Right cardiac atrium (tissue), 5 donors: ENCODE measurements at places on chromosomes 12 and 14.
A peak's percentile ranks its signal among the peaks of the same experiment; 100 is the strongest.

- peak; percentile 36 for DNase-seq
These were observed 6.0 kb downstream of the GALNT9 start for GRCh38 chr12:132323171-132324010.

- no peak for DNase-seq
These were observed 436.5 kb downstream of the NPAS3 start for GRCh38 chr14:33375196-33375595.

GRCh38 chr12:67795236-67795635, 146.7 kb downstream of the DYRK2 start:
- no peak for DNase-seq

GRCh38 chr12:111757361-111758119, 9.2 kb upstream of the ALDH2 start:
- peak; percentile 90 for DNase-seq

DNA sequence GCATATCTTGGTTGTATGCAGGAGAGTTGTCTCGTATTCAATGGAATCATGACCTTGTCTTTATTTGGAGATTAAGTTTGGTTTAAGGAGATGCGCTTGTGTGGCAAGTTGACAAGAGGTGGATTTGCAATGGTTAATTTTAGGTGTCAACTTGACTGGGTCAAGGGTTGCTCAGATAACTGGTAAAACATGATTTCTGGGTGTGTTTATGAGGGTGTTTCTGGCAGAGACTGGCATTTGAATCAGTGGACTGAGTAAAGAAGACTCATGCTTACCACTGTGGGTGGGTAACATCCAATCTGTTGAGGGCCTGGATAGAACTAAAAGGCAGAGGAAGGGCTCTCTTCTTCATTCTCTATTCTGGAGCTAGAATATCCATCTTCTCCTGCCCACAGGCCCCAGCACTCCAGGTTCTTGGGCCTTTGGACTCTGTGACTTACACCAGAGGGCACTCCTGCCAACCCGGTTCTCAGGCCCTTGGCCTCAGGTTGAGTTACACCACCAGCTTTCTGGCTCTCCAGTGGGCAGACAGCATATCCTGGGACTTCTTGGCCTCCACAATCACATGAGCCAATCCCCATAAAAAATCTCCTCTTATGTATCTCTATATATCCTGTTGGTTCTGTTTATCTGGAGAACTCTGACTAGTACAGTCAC, 141.5 kb upstream of the ARID2 start:
- DNase-seq: no peak

DNA sequence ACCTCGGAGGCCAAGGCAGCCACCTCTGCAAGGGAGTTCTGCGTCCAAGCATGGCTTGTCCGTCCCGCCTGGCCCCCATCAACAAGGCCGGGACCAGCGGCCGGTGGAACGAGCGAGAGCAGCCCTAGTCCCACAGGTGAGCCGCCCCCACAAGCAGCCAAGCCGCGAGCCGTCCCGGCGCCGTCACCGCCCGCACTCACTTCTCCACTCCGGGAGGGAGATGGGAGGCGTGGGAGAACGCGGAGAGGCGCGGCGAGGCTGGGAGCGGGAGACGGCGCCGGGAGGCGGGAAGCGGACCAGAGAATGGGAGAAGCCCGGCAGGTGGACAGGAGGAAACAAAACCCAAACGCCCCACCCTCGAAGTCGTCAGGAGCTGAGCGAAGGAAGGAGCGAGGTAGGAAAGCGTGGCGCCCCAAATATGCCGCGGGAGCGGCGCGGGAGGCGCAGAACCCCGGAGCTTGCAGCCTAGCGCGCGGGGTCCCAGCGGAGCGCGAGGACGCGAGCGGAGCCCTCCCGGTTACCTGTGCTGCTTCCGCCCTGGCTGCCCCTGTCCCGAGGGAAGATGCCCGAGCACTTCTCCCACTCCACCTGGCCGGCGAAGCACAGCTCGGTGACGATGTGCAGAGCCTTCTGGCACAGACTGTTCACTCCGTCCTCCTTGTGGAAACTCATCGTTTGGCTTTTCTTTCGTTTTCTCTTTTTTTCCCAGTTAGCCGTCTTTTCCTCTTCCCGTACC, 600 bp downstream of the SYT10 start:
- DNase-seq: peak; percentile 7

DNA sequence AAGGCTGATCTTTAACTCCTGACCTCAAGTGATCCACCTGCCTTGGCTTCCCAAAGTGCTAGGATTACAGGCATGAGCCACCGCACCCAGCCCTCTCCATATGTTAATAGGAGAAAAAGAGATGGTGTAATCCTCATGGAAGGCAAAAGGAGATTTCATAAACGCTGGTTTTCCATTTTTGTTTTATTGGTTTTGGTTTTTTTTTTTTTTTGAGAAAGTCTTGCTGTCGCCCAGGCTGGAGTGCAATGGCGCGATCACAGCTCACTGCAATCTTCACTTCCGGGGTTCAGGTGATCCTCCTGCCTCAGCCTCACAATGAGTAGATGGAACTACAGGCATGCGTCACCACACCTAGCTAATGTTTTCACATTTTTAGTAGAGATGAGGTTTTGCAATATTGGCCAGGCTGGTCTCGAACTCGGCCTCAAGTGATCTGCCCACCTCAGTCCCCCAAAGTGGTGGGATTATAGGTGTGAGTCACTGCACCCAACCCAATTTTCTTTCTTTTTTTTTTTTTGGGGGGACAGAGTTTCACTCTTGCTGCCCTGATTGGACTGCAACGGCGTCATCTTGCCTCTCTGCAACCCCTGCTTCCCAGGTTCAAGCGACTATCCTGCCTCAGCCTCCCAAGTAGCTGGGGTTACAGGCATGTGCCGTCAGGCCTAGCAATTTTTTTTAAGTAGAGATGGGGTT, 8.1 kb downstream of the PTGES3 start:
- DNase-seq: no peak

DNA sequence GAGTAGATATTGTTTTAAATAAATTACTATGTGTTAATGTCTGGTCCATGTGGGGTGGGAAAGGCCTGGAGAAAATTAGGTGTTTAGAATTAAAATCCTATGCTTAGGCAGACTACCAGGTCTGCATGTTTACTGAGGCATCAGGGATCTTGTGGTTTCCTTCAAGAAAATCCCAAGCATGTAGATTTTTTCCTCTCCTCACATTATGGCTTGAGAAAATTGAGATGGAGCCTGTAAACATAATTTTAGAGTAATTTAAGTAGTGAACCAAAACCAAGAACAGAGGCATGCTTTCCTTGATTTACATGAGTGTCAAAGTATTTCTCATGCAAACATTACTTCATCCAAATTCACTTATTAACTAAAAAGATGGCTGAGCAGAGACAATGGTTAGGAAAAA, 823.7 kb downstream of the AACS start:
- DNase-seq: no peak

DNA sequence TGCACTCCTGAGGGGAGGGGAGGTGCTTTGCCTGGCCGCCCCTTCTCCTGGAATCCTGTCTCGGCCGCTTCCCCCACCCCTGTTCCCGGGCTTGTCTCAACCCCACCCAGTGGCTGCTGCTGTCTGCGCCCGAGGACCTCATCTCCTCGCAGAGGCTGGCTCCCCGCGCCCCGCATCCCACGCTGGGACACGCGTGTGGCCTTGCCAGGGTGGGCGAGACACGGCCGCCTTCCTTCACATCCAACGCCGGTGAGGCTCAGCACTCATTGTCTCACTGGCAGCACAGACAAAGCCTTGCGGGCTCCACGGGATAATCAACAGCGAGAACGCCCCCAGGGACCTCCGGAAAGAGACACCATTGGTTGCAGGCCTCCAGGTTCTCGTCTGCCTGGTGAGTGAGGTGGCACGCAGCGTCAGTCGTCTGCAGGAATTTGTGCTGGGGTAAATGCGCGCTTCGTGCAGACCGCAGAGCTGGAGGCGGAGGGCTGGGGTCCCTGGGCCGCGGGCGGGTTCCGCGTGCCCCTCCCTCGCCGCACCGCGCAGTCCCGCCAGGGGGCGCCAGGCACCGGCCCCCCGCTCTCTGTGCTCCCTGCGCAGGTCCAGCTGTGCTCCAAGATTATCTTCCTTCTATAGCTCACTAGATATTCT, 26.8 kb downstream of the CCDC177 start:
- no peak for DNase-seq

DNA sequence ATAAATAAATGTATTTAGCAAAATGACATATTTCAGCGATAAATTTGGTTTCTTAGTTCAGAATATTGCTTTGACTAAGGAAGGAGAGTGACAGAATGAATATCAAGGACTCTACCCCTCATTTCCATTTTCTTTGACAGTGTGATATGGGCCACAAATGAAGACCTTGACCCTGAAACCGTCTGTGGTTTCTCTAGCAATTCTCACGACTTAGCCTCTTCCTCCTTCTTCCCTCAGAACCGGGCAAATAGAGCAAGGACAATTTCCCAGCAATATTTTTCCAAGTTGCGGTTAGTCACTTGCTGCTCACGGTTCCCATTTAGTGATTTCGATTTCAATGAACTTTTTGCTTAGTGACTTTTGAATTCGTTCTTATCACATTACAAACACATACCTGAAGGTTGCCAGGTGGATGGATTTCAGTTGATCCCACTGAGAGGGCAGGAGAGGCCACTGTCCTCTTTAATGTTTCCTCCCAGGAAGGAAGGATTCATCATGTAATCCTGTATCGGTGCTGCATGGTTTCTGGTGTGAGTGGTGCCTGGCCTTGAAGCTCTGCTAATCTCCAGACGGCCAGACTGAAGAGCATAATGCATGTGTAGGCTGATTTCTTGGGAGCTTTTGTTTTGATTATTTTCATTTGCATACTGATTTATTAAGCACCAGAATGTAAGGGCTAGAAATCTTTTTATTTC, 77.6 kb downstream of the CHST11 start:
- DNase-seq: no peak

DNA sequence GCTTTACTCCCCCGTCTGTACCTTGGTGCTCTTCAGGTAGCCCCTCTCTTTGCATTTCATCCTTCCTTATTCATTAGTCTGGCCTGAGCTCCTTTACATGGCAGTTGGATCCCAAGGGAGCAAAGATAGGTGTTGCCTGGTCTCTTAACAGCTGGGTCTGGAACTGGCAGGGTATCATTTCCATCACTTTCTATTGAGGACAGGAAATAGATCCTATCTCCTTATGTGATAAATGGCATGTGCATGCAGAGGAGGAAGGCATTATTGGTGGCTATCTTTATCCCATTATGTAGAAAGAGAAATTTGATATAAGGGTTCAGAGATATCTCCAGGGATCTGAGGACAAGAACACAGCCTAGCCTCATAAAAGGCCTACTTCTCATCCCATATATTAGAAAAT, 54.6 kb upstream of the OAS1 start:
- DNase-seq: no peak

GRCh38 chr12:84034871-84035270, 877.7 kb downstream of the SLC6A15 start:
- DNase-seq: no peak

DNA sequence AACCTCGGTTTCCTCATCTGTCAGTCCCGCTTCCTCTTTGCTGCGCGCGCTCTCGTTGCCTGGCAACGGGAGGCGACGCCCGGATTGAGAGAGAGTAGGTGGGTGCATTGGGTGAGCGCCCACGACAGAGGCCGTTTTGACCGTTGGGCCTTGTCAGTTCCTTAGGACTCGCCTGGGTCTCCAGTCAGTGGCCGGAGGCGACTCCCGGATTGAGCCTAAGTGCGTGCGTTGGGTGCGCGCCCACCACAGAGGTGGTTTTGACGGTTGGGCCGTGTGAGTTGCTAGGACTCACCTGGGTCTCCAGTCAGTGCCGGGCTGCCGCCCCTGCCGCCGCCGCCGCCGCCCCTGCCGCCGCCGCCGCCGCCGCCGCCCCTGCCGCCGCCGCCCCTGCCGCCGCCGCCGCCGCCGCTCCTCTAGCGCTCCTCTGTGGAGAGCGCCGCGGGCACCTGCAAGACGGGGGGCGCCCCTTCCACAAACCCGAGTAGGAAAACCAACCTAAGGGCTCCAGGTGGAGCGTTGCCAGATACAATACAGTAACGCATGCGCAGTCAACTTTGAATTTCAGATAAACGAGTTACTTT, 37.2 kb downstream of the APOBEC1 start:
- DNase-seq: peak; percentile 41

DNA sequence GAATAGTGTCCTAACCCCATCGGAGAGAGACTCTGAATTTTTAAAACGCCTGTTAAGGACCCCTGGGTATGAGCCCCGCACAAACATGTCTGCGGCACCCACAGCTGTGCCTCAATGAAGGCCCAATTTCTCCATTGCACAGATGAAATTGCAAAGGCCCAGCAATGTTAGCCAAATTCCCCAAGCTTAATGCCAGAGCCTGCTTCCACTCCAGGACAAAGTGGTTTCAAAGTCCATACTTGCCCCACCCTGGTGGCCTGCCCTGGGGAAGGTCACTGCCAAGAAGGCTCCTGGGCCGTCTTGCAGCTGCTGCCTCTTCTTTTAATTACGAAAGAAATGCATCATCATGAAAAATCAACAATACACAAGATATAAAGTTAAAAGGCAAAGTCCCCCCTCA, 1179.7 kb downstream of the VRK1 start:
- DNase-seq: peak; percentile 67

GRCh38 chr14:21202463-21203358, 46.8 kb upstream of the OR5AU1 start:
- DNase-seq: no peak

- DNase-seq: peak; percentile 80
These were observed 23.0 kb upstream of the EIF2B2 start for GRCh38 chr14:74979442-74980397.

- no peak for DNase-seq
These were observed 319.5 kb downstream of the TMEM117 start for GRCh38 chr12:44155358-44155757.

- DNase-seq: peak; percentile 45
These were observed 618 bp upstream of the PGAM5 start for GRCh38 chr12:132710043-132710404.

GRCh38 chr14:100765296-100765695, 38.6 kb downstream of the DLK1 start:
- no peak for DNase-seq

DNA sequence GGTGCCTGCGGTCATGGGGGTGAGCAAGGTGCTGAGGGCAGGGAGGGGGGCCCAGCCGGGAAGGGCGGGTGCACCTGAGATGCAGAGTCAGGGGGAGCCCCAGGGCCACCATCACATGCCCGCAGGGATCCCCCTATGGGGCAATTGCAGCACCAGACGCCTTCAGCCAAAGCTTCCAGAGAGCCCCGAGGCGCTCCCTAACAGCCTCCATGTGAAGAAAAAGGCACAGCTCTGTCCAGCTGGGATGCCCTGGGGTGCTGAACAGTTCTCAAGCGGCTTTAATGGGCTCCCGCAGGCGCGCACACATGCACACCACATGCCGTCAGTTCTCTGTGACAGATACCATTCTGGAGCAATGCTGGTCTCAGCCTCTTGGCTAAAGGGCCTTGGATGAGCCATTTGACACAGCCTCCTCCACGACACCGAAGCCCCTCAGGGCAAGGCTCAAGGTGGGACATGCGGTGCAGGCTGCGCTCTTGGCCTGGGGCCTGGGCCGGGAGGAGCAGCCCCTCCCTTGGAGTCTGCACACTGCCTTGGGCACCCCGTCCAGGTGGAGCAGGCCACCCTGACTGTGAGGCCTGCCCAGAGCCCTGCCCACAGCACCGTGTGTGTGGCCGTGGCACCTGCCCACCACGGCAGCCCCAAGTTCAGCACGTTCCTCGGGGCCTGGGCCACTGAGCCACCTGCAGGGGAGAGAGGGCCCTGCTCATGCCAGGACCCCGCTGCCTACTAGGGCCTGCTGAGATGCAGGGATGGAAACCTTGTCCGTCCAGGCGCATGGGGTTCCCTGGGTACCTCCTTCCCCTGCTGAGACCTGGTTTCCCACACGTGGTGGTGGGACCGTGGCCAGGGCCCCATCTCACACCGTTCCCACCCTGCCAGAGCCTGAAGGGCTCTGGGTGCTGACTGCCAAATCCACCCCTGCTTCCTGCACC, 7.7 kb downstream of the XRCC3 start:
- DNase-seq: peak; percentile 44

- DNase-seq: no peak
These were observed 51.4 kb upstream of the GARIN2 start for GRCh38 chr14:67137744-67138371.

GRCh38 chr12:78143717-78144116, 313.0 kb downstream of the NAV3 start:
- no peak for DNase-seq
